ENCODE measurements at places on chromosomes 4 and X.

- no peak for DNase-seq
Observed at GRCh38 chrX:4277122-4277521, 563.7 kb upstream of the PRKX start.

DNA sequence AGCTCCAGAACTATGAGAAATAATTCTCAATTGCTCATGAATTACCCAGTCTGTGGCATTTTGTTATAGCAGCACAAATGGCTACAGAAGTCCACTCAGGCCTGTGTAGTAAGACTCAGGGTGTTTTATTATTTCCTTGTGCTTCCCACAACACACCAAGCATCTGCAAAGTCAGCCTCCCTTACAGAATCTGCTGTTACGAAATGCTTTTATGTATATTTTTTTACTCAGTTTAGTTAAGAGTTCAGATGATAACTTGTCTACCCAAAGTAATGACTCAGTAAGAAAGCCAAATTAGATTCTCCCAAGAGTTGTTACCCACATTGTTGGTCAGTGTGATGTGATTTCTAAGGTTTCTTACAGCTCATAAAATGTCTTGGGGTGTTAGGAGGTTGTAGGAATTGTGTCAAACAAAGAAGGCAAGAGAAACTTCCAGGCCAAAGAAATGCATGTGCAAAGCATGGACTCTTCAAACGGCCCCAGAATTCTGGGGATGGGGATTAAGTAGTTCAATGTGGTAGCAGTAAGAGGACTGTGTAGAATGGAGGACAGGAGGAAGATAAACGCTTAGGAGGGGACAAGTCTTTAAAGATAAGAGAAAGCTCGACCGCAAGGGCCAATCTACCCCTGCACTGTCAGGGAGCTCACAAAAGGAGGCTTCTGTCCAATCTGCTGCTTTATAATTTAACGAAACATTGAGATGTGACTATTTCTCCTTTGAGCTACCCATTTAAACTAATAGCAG, 35.4 kb upstream of the TMEM184C start:
- no peak for DNase-seq

- DNase-seq = no peak
Observed at GRCh38 chr4:74931376-74931775, 1.5 kb upstream of the PARM1 start.

DNA sequence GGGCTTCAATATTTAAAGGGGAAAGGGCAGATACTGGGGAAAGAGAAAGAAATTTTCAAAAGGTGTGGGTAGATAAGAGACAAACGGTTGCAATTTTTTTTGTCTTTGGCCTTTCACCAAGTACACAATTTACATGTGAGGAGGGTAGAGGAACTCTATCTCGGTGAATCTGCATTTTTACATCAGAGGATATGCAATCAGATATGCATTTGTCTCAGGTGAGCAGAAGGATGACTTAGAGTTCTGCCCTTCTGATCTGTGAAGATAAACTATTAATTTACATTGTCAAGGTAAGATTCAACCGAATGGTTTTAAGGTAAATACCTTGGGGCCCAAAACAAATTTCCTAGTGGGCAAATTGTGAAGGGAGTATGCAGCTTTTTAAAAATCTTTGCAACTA, 169.9 kb downstream of the COX18 start:
- no peak for DNase-seq

DNA sequence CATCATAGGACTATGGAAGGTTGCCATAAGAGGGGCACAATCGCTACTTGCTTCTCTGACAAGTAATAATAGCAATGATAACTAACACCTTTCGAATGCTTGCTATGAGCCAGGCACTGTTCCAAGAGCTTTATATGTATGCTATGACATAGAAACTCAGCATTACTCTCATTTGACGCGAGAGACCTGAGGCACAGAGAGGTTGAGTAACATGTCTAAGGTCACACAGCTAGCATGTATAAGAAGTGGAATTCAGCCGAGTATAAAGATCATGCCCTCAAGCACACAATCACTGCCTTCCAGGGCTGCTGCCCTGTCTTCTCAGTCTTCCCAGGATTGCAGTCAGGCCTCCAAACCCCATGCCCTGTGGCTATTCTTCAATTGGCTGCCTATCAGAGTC, 19.5 kb downstream of the PJA1 start:
- DNase-seq = no peak

- no peak for DNase-seq
Observed at GRCh38 chrX:152847281-152847680, 16.4 kb downstream of the NSDHL start.

DNA sequence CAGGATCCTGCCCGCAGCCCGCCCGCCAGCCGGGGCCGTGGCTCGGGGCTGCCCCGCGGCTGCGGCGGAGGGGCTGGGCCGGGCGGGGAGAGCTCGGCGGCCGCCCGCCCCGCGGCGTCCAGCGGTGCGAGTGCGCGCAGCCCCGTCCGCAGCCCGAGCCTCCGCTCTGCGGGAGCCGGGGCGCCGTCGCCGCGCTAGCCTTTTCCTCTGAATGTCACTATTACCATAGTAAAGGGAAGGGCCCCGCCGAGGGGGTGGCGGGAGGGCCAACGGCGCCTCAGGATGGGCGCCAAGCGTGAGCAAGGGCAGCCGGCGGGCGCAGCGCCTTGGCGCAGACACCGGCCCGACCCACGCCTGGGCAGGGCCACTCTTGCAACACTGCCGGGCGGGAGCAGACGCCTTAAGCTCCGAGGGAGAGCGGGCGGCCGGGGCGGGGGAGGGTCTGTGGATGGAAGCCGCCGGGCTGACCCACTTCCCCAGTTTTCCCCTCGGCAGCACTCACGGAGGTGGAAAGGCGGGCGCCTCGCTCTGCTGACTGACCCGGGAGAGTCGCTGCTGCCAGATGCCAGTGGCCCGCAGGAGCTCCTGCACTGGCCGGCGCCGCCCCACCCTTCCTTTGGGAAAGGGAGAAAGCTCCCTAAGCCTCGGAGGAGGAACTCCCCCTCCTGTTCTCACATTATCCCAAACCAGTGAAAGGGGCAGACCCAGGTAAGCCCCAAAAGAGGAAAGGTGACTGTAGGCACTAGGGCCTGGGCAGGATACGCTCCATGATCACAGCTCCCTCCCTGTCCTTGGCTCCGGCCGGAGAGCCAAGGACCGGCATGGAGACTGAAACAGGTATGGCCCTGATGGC, 329.4 kb downstream of the HNRNPD start:
- DNase-seq = no peak

GRCh38 chr4:42708625-42709024, 51.7 kb upstream of the ATP8A1 start:
- no peak for DNase-seq

DNA sequence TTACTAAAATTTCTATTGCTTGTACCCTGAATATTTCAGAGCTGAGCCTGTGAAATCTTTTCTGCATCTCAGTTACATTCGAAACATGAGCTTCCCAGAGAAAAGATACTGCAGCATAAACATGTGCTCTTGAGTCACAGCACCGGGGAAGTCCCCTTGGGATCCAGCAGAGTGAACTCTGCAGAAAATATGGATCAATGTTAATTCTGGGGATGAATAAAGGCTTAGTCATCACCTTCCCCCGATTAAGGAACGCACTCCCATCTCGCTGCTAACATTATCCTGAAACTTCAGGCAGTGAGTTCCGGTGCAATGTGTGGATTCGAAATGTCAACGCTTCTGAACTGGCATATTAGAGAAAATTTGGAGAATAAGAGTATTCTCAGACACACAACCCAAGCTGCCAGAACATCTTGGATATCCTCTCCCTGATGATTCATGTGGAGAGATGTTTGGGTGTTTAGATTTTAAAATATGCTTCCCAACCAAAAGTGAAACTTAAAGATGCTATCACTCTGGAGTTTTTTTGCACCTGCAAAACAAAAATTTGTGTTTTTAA, 90.8 kb downstream of the IRF2 start:
- peak; percentile 76 for DNase-seq

DNA sequence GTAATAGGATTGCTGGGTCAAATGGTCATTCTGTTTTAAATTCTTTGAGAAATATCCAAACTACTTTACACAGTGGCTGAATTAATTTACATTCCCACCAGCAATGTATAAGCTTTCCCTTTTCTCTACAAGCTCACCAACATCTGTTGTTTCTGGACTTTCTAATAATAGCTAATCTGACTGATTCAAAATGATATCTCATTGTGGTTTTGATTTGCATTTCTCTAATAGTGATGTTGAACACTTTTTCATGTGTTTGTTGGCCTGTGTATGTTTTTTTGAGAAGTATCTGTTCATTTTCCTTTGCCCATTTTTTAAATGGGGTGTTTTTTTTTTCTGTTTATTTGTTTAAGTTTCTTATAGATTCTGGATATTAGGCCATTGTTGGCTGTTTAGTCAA, 659.0 kb upstream of the GNPDA2 start:
- no peak for DNase-seq

GRCh38 chrX:15398874-15399273, 14.7 kb upstream of the VEGFD start:
- no peak for DNase-seq

DNA sequence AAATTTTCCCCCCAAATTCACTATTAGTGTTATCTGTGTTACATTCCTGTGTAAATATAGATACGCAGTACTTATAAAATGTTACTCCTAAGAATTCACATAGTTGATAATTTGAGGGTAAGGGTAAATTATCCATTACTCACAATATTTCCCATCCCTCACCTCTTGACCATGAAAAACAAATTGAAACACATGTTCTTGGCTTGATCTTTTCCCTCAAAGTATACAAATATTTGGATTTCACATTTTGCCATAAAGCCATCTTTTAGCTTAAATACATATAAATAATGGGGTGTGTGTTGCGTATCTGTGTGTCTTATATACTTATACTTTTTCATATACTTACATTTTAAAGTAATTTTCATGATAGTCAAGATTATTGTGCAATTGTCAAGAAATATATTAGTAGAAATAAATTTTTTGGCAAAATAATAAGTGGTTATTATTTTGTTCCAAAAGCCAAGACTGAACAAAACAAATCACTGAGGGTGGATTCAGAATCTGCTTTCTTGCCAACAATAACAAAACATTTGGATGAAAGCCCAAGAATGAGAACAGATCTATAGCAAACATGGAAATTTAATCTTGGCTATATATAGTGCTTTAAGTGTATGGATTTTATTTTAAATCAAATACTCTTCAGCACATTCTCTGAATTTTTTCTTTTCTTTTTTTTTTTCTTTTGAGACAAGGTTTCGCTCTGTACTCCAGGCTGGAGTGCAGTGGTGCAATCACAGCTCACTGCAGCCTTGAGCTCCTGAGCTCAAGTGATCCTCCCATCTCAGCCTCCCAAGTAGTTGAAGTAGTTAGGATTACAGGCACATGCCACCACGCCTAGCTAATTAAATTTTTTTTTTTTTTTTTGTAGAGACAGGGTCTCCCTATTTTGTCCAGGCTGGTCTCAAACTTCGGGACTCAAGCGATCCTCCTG, 48.5 kb upstream of the PRSS48 start:
- peak; percentile 42 for DNase-seq

DNA sequence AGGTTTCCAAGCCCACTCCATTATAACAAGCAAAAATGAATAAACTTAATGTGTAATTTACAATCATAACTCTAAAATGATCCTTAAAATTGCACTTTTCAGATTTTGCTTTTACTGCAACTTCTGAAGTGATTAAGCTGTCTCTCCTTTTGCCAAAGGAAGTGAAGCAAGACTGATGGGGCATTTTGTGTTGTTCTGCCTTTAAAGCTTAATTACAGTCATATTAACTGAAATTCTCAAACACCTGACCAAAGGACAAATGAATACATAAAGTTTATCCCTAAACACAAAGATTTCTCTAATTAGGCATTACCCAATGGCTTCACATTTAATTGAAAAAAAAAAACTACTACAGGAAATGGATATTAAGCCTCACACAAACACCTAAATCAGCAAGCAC, 101.8 kb downstream of the ATP11C start:
- DNase-seq = no peak

GRCh38 chrX:13495232-13495631, 74.2 kb upstream of the EGFL6 start:
- no peak for DNase-seq

- DNase-seq = no peak
Observed at GRCh38 chr4:16583764-16584163, 314.7 kb downstream of the LDB2 start.

DNA sequence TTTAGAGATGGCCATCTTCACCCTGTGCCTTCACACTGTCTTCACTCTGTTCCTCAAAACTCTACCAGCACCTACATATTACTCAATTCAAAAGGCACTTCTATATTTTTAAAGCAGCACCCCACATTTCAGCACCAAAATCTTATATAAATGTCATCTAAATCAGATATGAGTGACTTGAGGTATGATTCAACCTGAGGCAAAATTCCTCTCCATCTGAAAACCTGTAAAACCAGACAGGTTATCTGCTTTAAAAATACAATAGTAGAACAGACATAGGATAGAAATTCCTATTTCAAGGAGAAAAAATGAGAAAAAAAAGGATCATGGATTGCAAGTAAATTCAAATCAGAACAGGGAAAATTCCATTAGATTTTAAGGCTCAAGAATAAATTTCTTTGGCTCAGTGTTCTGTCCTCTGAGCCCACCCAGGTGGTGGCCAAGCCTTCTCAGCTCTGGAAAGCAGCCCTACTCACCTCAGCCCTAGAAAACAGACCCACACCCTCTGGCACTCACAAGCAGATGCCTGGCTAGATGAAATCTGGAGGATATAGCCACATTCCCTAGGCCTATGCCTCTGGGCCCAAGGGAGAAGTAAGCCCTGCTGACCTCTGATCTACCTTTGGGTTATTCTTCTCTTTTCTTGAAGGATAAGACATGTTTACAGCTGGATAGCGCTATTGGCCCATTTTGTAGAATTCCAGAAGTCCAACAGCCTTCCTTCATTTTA, 240.4 kb upstream of the ZCCHC13 start:
- no peak for DNase-seq

- no peak for DNase-seq
Observed at GRCh38 chrX:12977761-12978204, 2.9 kb downstream of the TMSB4X start.

GRCh38 chrX:43707812-43708548, 51.9 kb downstream of the MAOA start:
- DNase-seq = no peak

DNA sequence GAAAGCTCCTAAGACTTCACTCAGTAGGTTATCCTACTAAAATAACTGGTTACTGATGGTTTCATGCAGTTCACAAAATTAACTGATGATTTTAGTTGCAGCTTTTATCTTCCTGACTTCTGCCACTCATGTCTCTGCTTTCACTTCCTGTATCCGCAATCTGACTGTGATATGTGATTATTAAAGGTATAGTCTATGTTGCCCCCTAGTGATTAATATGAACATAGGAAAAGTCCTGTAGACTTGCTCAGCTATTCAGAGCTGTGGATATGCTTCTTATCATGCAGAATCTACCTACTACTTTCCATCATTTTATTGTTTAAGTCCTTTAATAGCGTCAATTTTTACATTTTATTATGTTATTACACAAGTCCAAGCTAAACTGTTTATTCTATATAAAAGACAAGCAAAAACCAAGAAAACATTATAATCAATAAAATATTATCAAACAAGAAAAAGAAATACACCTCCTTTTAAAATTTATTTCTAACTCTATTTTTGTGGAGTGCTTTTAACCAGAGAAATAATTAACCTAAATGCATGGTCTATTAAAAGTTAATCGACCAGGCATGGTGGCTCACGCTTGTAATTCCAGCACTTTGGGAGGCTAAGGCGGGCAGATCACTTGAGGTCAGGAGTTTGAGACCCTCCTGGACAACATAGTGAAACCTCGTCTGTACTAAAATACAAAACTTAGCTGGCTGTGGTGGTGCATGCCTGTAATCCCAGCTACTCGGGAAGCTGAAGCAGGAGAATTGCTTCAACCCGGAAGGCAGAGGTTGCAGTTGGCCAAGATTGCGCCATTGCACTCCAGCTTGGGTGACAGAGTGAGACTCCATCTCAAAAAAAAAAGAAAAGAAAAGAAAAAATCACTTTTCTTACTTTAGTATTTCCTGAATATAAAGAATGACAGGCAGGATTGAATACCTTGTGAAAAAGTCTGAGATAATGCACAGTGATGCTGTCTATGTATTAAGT, 40.4 kb upstream of the TLR2 start:
- peak; percentile 46 for DNase-seq
